Kidney capillary endothelial cell (primary cell): ENCODE measurements at places on chromosomes 16 and 17.

GRCh38 chr17:36645422-36645821 lies 44.0 kb downstream of the MRM1 start:
- no peak for DNase-seq

- DNase-seq = no peak
Measured at GRCh38 chr17:82301300-82301915, 16.0 kb downstream of the CD7 start.

- DNase-seq = no peak
Measured at GRCh38 chr17:27544350-27545131, 86.4 kb upstream of the LGALS9 start.

DNA sequence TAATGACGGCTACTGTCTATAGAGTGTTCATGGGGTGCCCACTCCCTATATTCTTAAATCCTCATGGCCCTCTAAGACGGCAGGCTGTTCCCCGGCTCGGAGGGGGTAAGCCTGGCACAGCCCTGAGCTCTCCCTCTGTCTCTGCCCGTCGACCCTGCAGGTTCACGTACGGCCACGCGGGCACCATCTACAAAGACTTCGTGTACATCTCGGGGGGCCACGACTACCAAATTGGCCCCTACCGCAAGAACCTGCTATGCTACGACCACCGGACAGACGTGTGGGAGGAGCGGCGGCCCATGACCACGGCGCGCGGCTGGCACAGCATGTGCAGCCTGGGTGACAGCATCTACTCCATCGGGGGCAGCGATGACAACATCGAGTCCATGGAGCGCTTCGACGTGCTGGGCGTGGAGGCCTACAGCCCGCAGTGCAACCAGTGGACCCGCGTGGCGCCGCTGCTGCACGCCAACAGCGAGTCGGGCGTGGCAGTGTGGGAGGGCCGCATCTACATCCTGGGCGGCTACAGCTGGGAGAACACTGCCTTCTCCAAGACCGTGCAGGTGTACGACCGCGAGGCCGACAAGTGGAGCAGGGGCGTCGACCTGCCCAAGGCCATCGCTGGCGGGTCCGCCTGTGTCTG lies 13.2 kb downstream of the KLHL36 start:
- no peak for DNase-seq

DNA sequence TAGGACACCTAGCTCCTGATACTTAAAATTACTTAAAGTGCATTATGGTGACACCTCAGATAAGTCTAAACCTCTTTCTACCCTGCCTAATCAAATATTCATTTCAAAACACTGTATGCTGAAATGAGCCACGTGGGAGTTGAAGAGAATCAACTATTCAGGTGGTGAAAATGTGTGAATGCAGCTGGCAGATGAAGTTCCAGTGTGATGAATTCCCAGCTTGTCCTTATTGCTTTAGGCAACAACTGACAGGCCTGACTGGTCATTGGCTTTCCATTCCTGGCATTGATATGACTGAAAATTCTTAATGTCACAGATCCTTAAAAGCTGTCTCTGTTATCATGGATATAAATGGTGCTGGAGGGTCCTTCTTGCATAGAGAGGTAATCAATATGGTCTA lies 301.9 kb upstream of the TBX2 start:
- DNase-seq = no peak

DNA sequence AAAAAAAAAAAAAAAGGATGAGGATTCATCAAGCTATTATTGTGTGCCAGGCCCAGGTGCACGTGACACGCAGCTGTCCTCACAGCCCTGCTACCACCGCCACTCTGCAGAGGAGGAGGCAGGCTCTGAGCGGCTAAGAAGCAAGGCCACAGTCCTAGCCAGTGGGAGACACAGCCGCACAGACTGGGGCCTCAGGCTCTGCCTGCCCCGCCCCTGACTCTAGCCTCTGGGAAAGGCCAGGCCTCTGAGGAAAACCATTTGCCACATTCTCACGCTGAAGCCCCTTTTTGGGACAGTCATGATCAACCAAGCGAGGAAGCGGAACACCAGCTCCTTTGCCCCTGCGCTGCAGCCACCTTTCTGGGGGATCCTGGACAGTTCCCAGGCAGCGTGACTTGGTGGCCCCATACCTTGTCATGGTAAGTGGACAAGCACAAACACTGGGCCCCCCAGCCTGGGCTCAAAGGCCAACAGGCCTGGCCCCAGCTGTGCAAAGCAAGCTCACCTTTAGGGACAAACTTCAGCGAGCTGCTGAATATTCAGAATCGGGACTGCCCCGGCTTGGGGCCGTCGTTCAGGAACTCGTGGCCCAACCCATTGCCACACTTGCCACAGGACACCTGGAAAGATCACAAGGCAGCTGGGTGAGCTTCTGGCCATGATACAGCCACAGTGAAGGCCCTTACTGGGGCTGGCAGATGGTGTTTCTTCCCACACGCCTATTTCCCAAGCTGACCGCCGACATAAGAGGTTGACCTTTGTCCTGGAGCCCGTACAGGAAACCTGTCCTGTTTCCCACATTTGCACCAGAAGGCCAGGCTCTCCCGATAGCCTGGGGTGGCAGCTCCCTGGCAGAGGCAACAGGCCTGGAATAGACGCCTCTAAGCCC lies 2.5 kb downstream of the MSRB1 start:
- DNase-seq = no peak

GRCh38 chr17:81073967-81074839 lies 39.3 kb downstream of the BAIAP2 start:
- no peak for DNase-seq

DNA sequence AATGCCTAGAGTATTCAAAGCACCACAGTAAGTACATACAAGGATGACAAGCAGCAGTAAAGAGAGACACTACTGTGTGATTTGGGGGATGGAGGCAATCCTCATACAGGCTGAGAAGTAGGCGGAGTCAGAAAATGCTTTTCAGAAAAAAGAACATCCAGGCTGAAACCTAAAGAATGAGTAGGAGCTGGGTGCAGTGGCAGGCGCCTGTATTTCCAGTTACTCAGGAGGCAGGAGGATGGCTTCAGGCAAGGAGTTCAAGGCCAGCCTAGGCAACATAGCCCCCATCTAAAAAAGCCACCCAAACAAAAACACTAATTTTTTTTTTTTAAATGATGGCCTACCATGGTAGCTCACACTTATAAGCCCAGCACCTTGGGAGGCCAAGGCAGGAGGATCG lies 10.3 kb downstream of the KANSL1 start:
- no peak for DNase-seq

DNA sequence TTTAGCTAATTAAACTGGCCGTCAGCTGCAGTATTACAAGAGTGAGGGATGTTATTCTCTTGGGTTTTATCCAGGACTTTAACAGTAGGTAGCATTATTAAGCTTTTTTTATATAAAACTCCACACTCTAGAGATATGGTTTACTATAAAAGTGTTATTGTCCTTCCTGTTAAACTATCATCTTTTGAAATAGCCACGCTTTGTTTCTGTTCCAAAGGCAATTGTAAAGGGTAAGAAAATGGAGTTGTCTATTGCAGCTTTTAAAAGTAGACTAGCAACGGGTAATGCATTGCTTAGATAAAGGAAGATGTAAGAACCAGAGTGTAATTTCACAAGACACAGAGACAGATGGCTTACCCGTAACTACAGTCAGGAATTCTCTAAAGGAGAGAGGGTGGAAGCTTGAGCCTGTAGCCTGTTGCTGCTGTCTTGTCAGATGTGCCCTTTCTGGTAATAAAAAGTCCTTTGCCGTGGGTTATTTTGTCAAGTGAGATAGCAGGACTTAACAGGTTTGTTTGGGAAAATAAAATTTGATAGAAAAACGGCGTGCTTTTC lies 56.4 kb downstream of the WWOX start:
- DNase-seq = no peak

DNA sequence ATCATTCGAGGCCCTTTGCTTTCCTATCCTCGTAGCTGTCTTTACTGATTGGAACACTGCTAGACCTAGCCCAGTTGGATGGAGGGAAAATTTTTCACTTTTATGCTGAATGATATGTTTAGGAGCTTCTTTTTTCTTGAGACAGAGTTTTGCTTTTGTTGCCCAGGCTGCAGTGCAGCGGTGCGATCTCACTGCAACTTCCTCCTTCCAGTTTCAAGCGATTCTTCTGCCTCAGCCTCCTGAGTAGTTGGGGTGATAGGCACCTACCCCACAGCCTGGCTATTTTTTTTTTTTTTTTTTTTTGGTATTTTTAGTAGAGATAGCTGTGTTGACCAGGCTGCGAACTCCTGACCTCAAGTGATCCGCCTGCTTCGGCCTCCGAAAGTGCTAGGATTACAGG lies 17.3 kb upstream of the PSMC5 start:
- no peak for DNase-seq

GRCh38 chr16:65500919-65501318 lies 379.1 kb upstream of the CDH11 start:
- DNase-seq = no peak

GRCh38 chr17:16877099-16877498 lies 94.8 kb downstream of the TNFRSF13B start:
- DNase-seq = no peak

DNA sequence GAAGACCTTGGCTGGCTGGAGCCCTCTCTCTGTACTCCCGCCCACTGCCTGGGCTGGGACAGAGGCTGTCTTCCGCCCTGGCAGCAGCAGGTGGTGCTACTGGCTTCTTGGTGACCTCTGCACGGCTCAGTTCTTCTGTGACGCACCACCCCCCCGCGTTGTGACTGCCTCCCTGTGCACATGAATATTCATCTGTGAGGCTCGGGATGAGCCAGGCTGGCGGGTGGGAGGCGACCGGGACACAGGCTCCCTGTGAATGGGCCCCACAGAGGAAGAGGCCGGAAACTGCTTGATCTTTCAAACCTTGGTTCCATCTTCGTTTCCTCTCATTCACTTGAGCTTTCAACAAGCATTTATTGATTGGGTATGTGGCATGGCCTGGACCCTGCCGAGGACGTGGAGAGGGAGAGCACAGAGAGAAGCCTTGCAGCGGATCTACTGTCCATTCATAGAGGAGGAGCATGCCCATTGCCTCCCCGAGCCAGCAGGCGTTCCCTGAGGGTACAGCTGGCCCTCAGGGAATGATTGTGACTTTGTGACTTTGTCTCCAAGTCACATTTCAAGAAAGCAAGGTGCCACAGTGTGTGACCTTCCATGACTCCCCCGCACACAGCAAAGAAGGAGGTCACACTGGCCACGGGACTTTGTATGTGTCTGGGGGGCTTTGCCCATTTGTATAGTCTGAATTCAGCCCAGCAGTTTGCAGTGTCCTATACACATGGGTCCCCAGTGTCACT lies 45.0 kb downstream of the B9D1 start:
- DNase-seq = peak; percentile 80

DNA sequence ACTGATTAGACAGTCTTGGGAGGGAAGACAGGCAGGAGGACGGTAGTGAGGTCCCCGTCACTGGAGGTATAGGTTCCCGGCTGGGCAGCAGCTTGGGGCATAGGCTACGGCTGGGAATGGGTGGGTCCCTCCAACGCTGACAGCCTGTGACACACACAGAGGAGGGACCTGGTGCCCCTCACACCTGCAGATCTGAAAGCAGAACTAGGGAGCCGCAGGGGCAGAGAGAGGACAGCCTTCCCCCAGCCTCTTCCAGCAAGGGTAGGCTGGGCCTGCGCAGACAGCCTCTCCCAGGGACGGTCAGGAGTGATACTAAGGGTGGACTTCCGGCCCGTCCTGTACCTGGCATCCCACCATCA lies 2.0 kb downstream of the P2RX1 start:
- no peak for DNase-seq

DNA sequence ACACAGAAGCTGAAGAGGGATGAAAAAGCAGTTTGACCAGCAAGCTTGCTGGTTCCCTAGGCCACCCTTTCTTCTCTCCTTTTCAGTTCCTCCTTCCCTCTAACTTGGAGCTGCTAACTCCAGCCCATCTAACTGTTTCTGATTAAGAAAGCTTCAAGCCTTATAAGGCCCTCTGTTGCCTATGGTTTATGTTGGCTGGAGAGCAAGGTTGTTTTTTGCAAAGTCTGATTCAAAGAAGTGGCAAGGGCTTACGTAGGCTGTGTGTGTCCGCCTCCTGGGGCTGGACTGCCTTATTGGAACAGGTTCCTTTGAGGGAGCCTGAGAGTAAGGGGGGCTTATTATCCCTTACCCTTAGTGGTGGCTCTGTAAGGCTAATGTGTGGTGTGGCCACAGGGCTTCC lies 7.1 kb downstream of the AKAP1 start:
- DNase-seq = no peak

- no peak for DNase-seq
Measured at GRCh38 chr16:4692460-4693295, 684 bp upstream of the NUDT16L1 start.

DNA sequence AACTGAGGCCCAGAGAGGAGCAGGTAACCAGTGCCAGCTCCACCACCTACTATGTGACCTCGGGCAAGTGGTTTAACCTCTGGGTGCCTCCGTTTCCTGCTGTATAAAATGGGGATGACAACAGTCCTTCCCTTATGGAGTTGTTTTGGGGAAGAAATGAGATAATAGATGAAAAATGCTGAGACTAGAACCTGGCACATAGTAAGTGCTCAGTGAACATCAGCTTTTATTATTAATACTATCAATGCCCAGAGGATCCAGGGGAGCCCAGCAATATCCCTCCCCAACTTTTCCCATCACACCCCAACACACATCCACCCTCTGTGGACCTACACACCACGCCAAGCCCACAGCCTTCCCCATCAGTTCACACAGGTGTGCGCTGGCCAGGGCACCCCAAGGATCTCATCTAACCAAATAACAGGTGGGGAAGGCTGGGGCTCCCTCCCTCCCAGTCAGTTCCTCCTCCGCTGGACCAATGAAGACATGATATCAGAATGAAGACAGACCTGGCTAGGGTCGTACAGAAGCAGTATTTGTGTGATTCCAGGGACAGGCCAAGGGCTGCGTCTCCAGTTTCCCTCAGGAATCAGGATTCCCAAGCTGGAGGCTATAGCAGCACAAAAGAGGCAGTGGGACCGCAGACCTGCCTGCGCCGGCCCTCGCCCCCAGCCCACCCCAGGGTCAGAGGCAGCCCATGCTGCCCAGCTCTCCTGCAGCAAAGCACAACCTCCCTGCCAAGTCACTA lies 1.8 kb downstream of the ATP2A3 start:
- DNase-seq = no peak

DNA sequence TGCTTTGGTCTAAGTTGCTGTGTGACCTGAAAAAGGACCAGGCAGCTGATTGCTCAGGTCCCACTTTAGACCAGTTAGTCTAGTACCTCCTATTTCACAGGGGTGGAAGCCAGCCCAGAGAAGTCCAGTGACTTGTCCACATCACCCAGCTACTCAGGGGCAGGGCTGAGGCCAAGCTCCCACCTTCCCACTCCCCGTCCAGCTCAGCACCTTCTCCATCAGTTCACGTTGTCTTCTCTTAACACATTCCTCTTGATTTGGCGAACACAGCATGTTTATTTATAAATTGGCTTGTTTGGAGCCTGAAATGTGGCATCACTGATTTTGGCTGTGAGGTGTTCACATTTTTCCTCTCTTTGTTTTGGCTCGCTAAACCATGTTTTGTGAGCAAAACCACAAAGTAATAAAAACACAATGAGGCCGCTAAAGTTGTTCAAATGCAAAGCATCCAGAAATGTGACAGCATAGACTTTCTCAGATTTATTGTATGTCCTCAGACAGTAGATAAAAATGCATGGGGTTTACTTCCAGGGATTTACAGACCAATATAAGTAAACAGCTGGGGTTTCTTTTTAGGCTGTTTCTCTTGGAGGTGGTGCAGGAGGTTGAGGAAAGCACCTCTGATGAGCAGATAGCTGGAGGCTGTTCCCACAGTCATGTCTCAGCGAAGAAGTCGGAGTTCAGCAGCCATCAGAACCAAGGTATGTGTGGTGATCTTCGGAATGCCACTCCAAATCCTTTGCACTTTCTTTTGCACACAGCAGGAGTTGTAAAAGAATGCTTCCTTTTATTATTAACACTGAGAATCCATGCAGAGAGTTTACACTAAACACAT lies 88.4 kb downstream of the PLXDC1 start:
- DNase-seq = no peak
